GM04503 (cell line): ENCODE measurements at places on chromosomes 3 and 15.

- DNase-seq = no peak
Measured at GRCh38 chr15:71133747-71134472, 18.6 kb downstream of the THSD4 start.

- no peak for DNase-seq
Measured at GRCh38 chr15:80264031-80264430, 12.0 kb upstream of the CTXND1 start.

- no peak for DNase-seq
Measured at GRCh38 chr3:52596658-52597265, 60.4 kb downstream of the UQCC5 start.

GRCh38 chr3:61094608-61095007 is 156.6 kb downstream of the FHIT start:
- no peak for DNase-seq

DNA sequence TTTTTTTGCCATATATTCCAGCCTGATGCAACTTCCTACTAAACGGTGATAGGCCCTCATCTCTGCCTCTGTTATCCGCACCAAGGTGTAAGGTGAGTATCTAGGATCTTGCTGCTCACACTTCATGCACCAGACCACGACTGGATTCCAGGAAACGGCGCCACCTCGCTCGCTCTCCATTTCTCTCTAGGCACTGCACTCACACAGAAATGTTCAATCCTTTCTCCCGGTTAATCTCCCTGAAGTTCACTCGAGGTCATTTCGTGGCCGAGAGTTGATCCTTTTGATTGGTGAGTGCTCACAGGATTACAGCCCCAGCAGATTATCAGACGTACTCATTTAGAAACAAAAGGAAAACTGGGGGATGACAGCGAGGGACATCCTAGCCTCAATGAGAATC is 28.1 kb downstream of the MCF2L2 start:
- no peak for DNase-seq

DNA sequence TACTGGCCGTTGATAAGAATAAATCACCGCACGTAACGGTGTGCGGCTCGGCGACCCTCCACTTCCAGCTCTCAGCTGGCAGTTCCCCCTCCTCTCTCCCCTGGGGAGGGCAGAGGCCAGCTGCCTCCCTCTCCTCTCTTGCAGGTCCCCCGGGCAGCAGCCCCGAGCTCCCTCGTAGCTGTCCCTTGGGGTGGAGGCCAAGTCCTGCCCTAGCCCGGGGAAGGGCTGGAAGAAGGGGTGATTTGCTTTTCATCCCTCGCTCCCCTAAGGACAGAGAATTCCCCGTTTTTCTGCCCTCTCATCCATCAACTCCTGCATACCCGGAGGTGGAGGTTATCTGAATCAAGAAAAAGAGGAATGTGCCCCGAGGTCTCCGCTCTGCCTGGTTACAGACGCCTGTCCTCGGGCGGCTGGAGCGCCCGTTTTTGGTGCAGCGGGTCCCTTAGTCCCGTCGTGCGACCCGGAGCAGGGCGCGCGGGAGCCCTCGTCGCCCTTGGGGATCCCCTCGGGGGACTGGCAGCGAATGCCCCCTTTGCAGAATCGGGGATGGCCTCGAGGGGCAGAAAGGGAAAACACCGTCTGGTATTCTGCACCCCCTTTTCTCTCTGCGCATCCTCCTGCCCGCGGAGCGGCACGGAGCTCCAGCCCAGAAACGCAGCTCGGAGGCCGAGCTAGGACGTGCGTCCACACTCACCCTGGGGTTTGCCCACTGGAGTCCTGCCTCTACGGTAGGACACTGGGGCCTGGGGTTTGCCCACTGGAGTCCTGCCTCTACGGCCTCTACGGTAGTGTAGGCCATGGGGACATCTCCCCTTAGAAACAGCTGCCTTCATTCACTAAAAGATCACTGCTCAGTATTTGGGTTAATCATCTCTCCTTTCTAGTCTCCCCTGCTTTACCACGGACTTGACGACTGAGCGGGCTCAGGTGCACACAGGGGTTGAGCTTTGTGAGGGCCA is 2.2 kb downstream of the PTPRG start:
- DNase-seq = no peak

- DNase-seq = no peak
Measured at GRCh38 chr15:38243278-38244055, 9.2 kb upstream of the SPRED1 start.

DNA sequence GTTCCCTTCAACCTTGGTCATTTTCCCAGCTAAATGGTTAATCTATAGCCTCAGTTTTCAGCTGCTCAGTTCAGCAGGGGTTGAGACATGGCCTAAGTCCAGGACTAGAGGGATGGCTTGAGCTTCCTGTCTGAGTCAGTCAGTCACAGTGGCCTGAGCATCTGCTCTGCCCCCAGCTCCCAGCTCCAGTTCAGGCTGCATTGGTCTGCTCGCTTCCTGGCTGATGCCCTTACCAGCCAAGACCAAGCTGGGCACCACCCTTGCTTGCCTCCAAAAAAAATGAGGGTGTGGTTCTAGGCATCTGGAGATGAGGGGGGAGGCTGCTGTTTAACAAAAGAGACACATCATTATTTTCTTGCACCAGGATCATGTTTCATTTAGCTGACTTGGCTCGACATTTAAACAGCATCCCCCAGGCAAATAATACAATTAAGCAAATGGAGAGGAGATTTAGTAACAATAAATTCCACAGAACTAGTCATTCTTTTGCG is 70.7 kb downstream of the WNT5A start:
- peak; percentile 69 for DNase-seq

GRCh38 chr3:181932039-181932438 is 220.3 kb downstream of the SOX2 start:
- DNase-seq = no peak

GRCh38 chr3:77931255-77932009 is 891.5 kb downstream of the ROBO2 start:
- DNase-seq = no peak

DNA sequence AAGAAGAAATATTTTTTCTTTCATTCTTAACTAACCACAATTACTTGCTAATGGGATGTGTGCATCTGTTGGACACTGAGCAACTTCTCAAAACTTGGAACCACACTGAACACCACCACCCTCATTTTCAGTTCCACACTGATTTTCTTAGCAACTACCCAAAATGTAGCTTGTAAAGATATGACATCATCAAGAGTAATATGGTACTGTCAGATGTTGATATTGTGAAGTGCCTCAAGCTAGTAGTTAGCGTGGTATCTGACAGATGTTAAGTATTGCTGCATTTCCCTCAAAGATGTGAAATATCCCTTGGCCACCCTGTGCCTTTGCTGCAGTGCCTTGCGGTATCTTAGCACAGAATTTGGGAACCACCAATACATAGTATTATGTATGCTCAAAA is 9.3 kb downstream of the RFTN1 start:
- peak; percentile 60 for DNase-seq

- DNase-seq = no peak
Measured at GRCh38 chr3:150480877-150481276, 65.4 kb downstream of the SERP1 start.

- DNase-seq = peak; percentile 6
Measured at GRCh38 chr15:98231696-98232440, 271.4 kb downstream of the ARRDC4 start.

- no peak for DNase-seq
Measured at GRCh38 chr3:9552252-9552999, 1.2 kb downstream of the LHFPL4 start.

DNA sequence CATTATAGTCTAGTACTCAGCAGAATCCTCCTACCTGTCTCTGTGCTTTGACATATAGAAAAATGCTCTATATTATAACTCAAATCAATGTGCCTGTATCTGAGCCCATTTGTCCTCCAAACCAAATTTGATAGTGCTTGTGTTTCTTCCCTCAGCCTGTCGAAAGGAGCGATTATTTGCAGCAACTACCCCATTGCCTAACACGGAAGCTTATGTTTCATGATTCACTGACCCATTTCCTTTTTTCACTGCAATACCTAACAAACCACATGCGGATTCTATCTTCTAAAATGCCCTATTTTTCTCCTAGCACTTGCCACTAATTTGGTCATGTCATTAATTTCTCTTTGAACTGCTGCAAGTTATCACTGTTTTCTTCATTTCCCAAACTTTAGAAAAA is 1220.6 kb upstream of the CADM2 start:
- no peak for DNase-seq

DNA sequence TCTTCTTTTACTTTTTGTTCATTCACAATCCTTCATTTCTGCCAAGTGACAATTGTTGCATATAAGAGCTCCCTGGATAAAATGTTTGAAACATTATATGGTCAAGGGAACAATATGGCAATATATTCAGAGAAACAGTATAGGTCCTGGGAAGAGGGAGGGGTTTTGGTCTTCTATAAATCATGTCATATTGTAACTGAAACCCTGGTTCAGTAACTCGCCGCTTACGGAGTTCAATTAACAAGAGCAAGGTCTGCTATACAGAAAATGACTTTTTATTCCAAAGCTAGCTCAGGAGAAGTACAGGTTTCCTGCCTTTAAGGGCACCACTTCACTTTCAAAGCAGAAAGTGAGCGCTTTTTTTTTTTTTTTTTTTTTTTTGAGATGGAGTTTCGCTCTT is 522.1 kb upstream of the TGFBR2 start:
- DNase-seq = no peak

GRCh38 chr3:12822725-12823373 is 18.5 kb downstream of the RPL32 start:
- no peak for DNase-seq

DNA sequence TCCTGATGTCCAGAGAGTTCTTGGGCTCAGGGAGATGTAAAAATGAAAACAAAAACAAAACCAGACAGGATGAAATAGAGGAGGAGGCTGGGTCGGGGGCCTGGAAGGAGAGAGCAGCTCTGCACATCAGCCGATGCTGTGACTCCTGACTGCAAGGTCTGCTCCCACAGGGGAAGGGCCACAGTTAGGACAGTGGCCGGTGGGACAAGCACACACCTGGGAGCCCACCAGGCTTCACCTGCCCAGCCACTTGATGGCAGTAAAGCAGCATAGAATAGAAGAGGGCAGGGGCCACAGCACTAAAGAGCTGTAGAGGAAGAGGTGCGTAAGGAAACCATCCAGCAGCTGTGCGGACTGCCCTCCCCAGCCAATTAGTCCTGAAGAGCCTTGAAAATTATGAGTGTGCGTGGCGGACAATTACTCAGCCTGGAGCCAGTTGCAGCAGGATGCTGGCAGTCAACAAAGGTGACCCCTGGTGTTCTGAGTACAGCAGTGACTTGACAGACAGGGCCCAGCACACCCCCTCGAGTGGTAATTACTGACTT is 29.8 kb downstream of the ALS2CL start:
- DNase-seq = no peak

DNA sequence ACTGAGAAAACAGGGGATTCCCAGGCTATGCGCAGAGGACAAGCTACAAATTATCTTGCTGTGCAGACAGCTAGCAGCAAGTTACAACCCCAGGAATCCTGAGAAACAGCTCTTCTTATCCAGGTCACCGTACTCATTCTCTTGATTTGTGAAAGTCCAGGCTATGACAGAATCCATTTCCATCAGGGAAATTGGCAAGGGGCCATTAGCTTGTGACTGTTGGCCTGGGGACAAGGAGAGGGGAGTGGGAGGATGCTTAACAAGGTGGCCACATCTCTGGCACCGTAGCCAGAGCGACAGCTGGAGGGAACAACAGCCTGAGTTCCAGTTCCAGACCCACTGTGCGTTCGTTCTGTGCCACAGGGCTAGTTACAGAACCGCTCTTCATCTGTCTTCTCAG is 44.9 kb upstream of the PLXNA1 start:
- DNase-seq = no peak
